ENCODE measurements at places on chromosomes 5 and 9. TPM values are rescaled to one million over a fixed set of nuclear protein-coding genes. Genes with fewer than 3 reads are reported as not detected.
A peak's percentile ranks its signal among the peaks of the same experiment; 100 is the strongest.

Gene RORB
- total RNA-seq = 0.62 TPM

Gene ADRA1B
- 8.0 TPM for total RNA-seq

Gene KIF24
- 0.74 TPM for total RNA-seq

Gene PCDHGC5
- 2.6 TPM for total RNA-seq

GRCh38 chr9:21554813-21555212 lies 72.7 kb upstream of the IFNE start:
- DNase-seq = no peak

DNA sequence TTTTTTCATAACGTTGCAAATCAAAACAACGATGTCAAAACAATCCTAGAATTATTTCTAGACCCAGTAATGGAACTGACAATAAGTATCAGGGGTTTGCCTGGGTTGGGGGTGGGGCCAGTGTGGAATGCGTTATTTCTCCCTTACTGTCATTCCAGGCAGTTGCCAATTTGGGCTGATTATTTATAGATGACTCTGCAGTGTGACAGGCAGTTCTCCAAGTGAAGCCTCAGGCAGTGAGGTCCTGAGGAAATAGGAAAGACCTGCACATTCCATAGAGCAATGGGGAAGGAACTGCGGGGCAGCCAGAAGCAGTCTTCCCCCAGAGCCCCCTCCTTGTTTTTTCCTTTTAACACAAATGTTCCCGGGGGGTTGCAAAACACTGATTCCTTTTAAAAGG lies 179.0 kb downstream of the YTHDC2 start:
- DNase-seq = no peak

- no peak for DNase-seq
These were observed 69.8 kb upstream of the RAI14 start for GRCh38 chr5:34586117-34586885.

GRCh38 chr9:37922363-37923117 lies 18.6 kb upstream of the SLC25A51 start:
- DNase-seq = peak; percentile 66

- no peak for DNase-seq
These were observed 369.5 kb downstream of the TMEM167A start for GRCh38 chr5:82707741-82708140.

Data from posterior vena cava (tissue), 2 donors.